ENCODE measurements at places on chromosomes 3 and 15. TPM values are rescaled to one million over a fixed set of nuclear protein-coding genes. Genes with fewer than 3 reads are reported as not detected.

DNA sequence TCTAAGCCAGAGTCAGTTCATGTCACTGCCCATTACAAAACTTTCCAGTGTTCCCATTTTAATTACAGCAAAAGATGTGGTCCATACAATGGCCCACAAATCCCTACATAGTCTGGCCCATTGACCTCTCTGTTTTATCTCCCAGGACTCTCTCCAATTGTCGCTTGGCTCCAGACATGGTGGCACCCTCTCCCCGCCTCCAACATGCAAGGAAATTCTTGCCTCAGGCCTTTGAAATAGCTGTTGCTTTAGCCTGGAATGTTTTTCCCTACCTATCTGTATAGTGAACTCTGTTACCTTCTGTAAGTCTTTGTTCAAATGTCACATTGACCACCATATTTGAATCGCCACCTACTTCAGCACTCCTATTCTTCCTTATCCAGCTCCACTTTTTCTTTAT is 377.3 kb upstream of the MCTP2 start:
- no peaks in the 10 kb centered on the region for H3K36me3 ChIP-seq
- H3K27ac ChIP-seq = no peak overlapping the region
- no peaks in the 10 kb centered on the region for H3K4me1 ChIP-seq
- no peaks in the 10 kb centered on the region for H3K27me3 ChIP-seq

- no peak overlapping the region for H3K27ac ChIP-seq
- DNase-seq = no peak
- H3K27me3 ChIP-seq = no peaks in the 10 kb centered on the region
- H3K4me1 ChIP-seq = no peaks in the 10 kb centered on the region
Observed at GRCh38 chr3:116103868-116104530, 341.3 kb downstream of the LSAMP start.

DNA sequence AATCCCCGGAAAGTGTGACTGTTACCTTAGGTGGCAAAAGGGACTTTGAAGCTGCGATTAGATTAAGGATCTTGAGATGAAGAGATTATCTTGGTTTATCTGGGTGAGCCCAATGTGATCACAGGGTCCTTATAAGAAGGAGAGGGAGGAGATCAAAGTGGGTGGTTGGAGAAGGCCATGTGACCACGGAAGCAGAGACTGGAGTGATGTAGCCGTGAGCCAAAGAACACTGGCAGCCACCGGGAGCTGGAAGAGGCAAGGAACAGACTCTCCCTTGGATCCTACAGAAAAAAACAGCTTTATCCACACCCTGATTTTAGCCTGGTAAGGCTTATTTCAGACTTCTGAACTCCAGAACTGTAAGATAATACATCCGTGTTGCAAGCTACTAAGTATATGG is 29.9 kb downstream of the CRABP1 start:
- H3K4me1 ChIP-seq = peaks cover 5% of the 10 kb centered on the region
- no peak overlapping the region for H3K27ac ChIP-seq
- no peaks in the 10 kb centered on the region for H3K27me3 ChIP-seq
- no peaks in the 10 kb centered on the region for H3K36me3 ChIP-seq
- no peak for DNase-seq
- H3K4me3 ChIP-seq = no peak overlapping the region

Gene LAMB2
- total RNA-seq = 563 TPM

Gene HAPLN3
- 14.6 TPM for total RNA-seq
